Esophagus squamous epithelium (tissue), 5 donors: ENCODE measurements at places on chromosomes 3 and 15.
A peak's percentile ranks its signal among the peaks of the same experiment; 100 is the strongest.

DNA sequence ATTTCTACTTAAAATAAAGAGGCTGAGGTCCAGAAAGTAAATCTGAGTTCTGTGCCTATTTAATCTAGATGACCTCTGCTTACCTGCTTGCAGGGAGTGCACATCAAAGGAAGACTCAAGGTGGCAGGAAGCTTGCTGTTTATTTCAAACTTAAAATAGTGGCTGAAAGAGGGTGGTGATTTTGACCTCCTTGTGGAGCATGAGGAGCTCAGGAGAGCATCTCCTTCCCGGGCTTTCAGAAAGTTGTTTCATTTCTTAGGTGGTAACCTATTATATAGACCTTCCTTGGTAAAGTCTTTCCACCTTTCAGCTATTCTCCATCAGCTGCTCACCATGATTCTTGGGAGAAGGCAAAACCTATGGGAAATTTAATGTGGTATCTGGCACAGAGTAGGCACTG is 494 bp downstream of the GCSAM start:
- H3K27ac ChIP-seq = no peak overlapping the region
- H3K4me1 ChIP-seq = no peaks in the 10 kb centered on the region
- no peak for DNase-seq
- H3K36me3 ChIP-seq = no peaks in the 10 kb centered on the region
- H3K27me3 ChIP-seq = no peaks in the 10 kb centered on the region
- H3K4me3 ChIP-seq = peak overlapping the region; percentile 11

DNA sequence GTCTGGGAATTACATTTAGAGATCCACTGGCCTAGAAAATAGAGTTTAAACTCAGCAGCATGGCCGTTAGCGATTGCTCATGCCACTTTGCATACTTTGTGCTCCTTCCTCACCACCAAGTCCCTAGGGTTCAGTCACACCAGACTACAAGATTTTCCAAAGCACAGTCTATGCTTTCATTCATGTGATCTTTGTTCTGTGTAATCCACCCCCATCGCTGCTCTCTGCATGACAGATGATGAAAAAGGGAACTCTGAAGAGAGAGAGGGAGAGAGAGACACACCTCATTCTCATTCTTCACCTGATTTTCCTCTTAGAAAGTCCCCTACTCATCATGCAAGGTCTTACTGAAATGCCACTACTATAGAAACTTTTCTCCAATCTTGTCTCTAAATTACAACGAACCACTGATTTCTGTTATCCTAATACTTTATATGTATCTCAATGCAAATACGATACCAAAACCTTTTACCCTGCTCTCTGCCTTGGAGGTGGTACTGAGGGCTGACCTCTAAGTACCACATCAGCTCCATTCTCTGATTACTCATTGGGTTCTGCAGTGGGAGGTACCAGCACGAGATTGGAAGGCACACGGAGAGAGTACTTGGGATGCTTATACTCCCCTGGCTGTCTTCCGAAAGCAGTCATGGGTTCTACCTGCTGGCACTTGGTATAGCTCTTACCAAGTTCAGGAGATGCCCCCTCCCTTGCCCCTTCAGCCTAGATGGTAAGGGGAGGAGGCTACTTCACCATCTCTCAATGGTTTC is 1.1 kb upstream of the PARP15 start:
- no peak overlapping the region for H3K27ac ChIP-seq
- no peak overlapping the region for H3K4me3 ChIP-seq
- no peak for DNase-seq
- H3K27me3 ChIP-seq = no peaks in the 10 kb centered on the region
- peaks cover 4% of the 10 kb centered on the region for H3K4me1 ChIP-seq
- peaks cover 10% of the 10 kb centered on the region for H3K36me3 ChIP-seq

- no peaks in the 10 kb centered on the region for H3K36me3 ChIP-seq
- no peak overlapping the region for H3K27ac ChIP-seq
- no peaks in the 10 kb centered on the region for H3K4me1 ChIP-seq
- no peaks in the 10 kb centered on the region for H3K27me3 ChIP-seq
- DNase-seq = no peak
Measured at GRCh38 chr3:140628606-140629005, 49.3 kb upstream of the TRIM42 start.

- no peaks in the 10 kb centered on the region for H3K36me3 ChIP-seq
- peaks cover 10% of the 10 kb centered on the region for H3K4me1 ChIP-seq
- no peak for DNase-seq
- peak overlapping the region; percentile 39 for H3K27ac ChIP-seq
Measured at GRCh38 chr3:13012221-13012691, 61.0 kb downstream of the IQSEC1 start.

DNA sequence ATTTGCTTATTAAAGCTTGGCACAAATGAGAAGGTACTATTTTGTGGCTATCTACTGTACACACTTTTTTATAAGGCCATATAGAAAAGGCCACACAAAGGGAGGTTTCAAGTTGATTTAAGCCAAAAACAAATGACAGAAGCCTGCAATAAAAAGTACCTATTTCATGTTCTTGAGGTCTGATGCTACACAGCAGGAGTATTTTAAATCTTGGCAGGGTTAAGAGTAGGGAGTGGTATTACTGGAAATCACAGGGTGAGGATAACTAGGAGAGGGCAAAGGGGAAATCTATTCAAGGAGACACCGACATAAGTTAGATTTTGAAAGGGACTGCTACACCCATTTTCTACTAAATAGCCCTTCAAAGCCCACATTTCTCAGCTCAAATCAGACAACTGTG is 146.2 kb downstream of the GREM1 start:
- H3K27me3 ChIP-seq = no peaks in the 10 kb centered on the region

GRCh38 chr15:52642386-52643361 is 36.5 kb downstream of the ATOSA start:
- no peak overlapping the region for H3K4me3 ChIP-seq
- H3K36me3 ChIP-seq = no peaks in the 10 kb centered on the region
- peak overlapping the region; percentile 60 for H3K27ac ChIP-seq
- H3K4me1 ChIP-seq = no peaks in the 10 kb centered on the region
- no peaks in the 10 kb centered on the region for H3K27me3 ChIP-seq

DNA sequence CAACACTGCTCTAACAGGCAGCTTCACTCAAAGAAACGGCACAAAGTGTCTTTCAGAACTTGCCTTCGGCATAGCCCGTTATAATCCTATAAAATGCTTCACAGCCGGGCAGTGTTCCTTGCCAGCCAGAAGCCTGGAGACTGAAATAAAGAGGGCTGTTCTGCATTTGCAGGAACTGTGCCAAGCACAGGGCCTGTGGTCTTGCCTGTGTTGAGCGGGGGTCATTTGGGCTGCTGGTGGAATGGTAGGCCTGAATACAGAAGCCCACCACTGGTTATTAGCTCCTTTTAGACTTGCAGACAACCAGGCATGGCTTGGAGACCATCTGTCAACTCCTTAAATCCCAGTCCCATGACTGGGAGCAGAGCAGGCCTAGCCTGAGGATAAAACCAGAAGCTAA is 4.7 kb upstream of the ARHGEF3 start:
- peaks cover 51% of the 10 kb centered on the region for H3K4me1 ChIP-seq
- no peaks in the 10 kb centered on the region for H3K27me3 ChIP-seq

GRCh38 chr3:175278680-175279079 is 419.5 kb downstream of the NAALADL2 start:
- no peaks in the 10 kb centered on the region for H3K27me3 ChIP-seq
- no peaks in the 10 kb centered on the region for H3K36me3 ChIP-seq
- no peaks in the 10 kb centered on the region for H3K4me1 ChIP-seq
- no peak for DNase-seq

GRCh38 chr15:38613085-38613484 is 48.5 kb upstream of the RASGRP1 start:
- peaks cover 53% of the 10 kb centered on the region for H3K4me1 ChIP-seq
- H3K4me3 ChIP-seq = no peak overlapping the region
- no peak overlapping the region for H3K27ac ChIP-seq
- H3K27me3 ChIP-seq = no peaks in the 10 kb centered on the region

DNA sequence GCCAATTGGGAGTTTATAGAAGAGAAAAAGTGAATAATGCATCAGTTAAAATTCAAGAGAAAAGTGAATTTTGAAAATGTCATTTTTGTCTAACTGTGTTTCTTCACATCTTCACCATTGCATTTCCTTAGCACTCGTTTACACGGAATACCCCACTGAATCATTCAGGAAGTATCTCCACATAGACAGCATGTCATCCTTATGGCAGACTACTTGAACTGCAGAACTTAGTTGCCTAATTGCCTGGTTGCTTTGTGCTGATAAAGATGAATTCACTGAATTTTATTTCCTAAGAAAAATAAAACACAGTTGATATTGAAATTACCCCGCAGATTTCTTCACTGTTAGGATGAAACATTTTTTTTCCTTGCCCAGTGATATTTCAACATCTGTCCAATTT is 627.1 kb downstream of the ROBO1 start:
- no peaks in the 10 kb centered on the region for H3K36me3 ChIP-seq
- H3K27ac ChIP-seq = no peak overlapping the region
- H3K27me3 ChIP-seq = no peaks in the 10 kb centered on the region
- H3K4me3 ChIP-seq = no peak overlapping the region
- no peaks in the 10 kb centered on the region for H3K4me1 ChIP-seq

- no peaks in the 10 kb centered on the region for H3K4me1 ChIP-seq
- no peak for DNase-seq
- no peak overlapping the region for H3K4me3 ChIP-seq
- H3K27me3 ChIP-seq = no peaks in the 10 kb centered on the region
- no peak overlapping the region for H3K27ac ChIP-seq
- H3K36me3 ChIP-seq = no peaks in the 10 kb centered on the region
Measured at GRCh38 chr3:130659911-130660310, 86.7 kb downstream of the PIK3R4 start.

DNA sequence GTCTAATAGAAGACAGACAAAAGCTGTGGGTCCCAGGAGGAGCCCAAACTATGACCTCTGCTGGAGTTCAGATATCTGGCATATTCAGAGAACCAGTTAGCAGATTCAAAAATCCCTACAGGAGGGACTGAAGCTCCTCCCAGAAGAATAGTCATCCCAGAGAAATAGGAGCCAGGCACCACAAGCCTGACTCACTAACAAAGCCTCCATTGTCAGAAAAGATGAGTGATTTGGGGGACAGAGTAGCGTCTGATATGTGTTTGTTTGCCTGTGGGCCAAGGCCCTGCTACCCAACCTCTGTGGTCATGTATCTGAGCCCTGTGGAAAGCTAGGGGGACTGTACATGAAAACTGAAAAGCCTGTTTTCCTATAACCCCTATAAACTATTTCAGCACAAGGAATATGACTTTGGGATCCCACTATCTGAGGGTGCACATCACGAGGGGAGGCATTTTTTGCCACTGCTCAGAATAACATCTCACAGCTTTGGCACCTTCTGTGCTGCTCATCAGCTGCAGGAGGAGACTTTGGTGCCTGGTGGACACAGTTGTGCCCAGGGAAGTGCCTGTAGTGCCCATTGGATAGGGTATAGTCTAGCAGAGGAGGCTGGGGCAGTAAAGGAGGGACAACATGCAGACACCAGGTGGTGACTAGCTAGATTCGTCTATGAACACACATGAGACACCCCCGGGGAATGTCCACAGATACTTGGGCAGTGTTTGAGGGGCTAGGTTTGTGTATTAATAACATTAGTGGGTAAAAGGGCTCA is 9.7 kb upstream of the LARP6 start:
- DNase-seq = no peak
- H3K4me3 ChIP-seq = no peak overlapping the region
- H3K4me1 ChIP-seq = peaks cover 18% of the 10 kb centered on the region
- H3K36me3 ChIP-seq = no peaks in the 10 kb centered on the region
- no peaks in the 10 kb centered on the region for H3K27me3 ChIP-seq
- peak overlapping the region; percentile 39 for H3K27ac ChIP-seq

DNA sequence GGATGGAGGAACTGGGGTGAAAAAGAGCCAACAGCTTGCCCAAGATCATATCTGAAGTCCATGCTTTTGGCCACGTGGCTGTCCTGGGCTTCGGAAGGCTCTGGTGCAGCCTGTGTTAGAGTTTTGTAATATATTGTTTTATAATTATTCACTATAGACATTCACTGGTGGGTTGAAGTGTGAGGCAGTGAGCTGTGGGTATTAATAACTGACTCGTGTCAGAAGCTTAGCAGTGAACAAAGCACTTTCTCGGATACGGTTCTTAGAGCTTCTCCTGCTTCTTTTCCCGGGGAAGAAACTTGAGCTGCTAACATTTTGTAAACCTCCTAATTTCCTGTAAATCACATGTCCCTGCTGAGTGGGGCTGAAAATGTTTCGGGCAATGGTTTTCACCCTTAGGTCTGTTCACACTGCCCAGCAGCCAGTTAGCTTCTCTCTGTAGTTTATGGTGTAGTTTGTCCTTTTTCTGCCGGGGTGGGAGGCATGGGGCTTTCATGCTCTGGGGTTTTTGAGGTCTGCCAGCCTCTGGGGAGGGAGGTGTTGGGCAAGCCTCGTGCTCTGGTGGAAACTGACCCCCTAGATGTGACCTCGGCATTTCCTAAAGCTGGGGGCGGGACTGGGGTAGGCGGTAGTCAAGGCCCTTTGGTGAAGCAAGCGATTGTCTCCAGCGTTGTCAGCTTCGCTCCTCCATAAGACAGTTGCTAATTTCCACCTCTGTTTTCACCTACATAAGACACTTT is 1.7 kb downstream of the MRAS start:
- no peak for DNase-seq
- no peak overlapping the region for H3K27ac ChIP-seq
- H3K36me3 ChIP-seq = no peaks in the 10 kb centered on the region

DNA sequence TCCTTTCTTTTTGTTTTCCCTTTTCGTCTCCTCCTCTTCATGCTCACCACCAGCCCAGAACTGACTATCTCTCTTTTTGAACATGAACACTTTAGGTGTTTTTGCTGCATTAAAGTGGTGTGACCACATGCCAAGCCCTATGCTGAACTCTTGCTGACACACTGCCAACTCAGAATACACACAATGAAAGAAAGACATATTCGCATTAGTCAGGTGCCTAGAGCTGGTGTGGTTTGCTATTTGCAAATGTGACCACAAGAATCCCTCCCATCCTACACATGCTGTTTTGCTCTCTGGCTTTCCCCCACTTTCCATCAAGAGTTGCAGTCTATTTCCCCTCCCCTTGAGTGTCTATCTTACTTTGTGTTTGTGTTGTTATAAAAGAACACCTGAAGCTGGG is 967.8 kb upstream of the CFAP20DC start:
- no peak for DNase-seq
- H3K27me3 ChIP-seq = no peaks in the 10 kb centered on the region
- H3K4me3 ChIP-seq = no peak overlapping the region
- no peaks in the 10 kb centered on the region for H3K4me1 ChIP-seq

GRCh38 chr3:117346901-117347300 is 637.3 kb downstream of the TUSC7 start:
- H3K36me3 ChIP-seq = no peaks in the 10 kb centered on the region
- H3K4me3 ChIP-seq = no peak overlapping the region
- no peak overlapping the region for H3K27ac ChIP-seq
- no peaks in the 10 kb centered on the region for H3K4me1 ChIP-seq

DNA sequence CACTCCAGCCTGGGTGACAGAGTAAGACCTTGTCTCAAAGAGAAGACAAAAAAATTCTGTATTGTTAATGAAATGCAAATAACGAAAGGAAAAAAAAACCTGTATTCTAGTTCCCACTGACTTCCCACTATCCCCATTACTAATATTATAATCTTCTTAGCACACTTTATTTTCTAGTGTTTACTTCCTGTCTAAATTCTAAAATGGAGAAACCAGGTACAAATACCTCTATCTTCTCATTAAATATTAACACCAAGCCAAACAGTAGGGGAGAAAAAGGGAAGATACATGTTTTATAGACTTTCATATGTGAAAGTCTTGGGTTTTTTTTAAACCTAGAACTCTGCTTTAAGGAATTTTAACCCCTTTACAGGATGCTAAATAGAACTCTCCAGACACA is 55.3 kb upstream of the PLXND1 start:
- H3K4me3 ChIP-seq = no peak overlapping the region
- peak overlapping the region; percentile 62 for H3K27ac ChIP-seq

- no peaks in the 10 kb centered on the region for H3K27me3 ChIP-seq
- H3K36me3 ChIP-seq = no peaks in the 10 kb centered on the region
- no peak for DNase-seq
- no peak overlapping the region for H3K4me3 ChIP-seq
Measured at GRCh38 chr3:71907996-71908395, 123.0 kb upstream of the PROK2 start.
